T-helper 17 cell (primary cell): ENCODE measurements at places on chromosomes 12 and 14.

DNA sequence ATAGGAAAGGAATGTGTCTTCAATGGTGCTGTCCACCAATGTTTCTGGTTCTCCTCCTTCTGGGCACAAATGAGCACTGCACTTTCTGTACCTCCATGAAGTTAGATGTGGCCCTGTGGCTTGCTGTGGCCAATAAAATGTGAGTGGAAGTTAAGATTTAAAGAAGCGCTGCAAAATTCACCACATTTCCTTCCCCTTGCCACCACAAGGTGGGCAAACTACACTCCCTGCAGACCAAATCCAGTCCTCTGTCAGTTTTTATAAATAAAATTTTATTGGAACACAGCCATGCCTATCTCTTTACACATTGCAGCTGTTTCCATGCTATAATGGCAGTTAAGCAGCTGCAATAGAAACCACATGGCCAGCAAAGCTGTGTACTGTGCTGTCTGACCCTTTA is 141.4 kb upstream of the TMPO start:
- H3K4me3 ChIP-seq = no peak overlapping the region
- peaks cover 3% of the 10 kb centered on the region for H3K36me3 ChIP-seq
- H3K4me1 ChIP-seq = peaks cover 8% of the 10 kb centered on the region
- no peak overlapping the region for H3K27ac ChIP-seq
- peaks cover 71% of the 10 kb centered on the region for H3K27me3 ChIP-seq

DNA sequence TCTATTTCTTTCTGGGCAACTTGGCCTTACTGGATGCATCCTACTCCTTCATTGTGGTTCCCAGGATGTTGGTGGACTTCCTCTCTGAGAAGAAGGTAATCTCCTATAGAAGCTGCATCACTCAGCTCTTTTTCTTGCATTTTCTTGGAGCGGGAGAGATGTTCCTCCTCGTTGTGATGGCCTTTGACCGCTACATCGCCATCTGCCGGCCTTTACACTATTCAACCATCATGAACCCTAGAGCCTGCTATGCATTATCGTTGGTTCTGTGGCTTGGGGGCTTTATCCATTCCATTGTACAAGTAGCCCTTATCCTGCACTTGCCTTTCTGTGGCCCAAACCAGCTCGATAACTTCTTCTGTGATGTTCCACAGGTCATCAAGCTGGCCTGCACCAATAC is 5.3 kb downstream of the OR4N5 start:
- H3K36me3 ChIP-seq = peaks cover 6% of the 10 kb centered on the region
- H3K4me1 ChIP-seq = peaks cover 8% of the 10 kb centered on the region
- no peak for DNase-seq
- H3K4me3 ChIP-seq = no peak overlapping the region
- H3K27me3 ChIP-seq = peaks cover 15% of the 10 kb centered on the region
- no peak overlapping the region for H3K27ac ChIP-seq

- H3K36me3 ChIP-seq = peaks cover 4% of the 10 kb centered on the region
- no peaks in the 10 kb centered on the region for H3K27me3 ChIP-seq
- DNase-seq = no peak
- H3K27ac ChIP-seq = peak overlapping the region; percentile 51
- H3K4me3 ChIP-seq = no peak overlapping the region
Measured at GRCh38 chr14:99137001-99137700, 134.8 kb downstream of the BCL11B start.

- no peak for DNase-seq
- H3K27me3 ChIP-seq = no peaks in the 10 kb centered on the region
- peaks cover 2% of the 10 kb centered on the region for H3K4me1 ChIP-seq
- no peak overlapping the region for H3K27ac ChIP-seq
- no peak overlapping the region for H3K4me3 ChIP-seq
- H3K36me3 ChIP-seq = no peaks in the 10 kb centered on the region
Measured at GRCh38 chr14:104105071-104105821, 19.7 kb downstream of the ASPG start.

DNA sequence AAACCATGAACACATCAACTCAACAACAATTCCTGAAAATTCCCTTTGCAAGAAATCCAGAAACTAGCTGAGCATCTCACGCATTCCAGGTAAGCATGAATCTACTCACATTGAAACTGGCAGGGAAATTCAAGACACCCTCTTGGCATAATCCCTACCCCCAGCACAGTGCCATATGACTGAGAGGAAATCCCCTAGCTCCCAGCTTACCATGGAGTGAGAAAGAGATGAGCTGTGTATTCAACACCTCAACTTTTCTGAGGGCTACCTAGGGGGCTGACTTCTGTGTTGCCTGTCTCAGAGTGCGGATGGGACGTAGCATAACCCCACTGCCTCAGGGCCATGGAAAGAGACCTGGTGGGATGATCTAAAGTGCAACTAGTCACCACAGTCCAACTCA is 37.7 kb upstream of the GPR132 start:
- H3K27ac ChIP-seq = no peak overlapping the region
- peaks cover 6% of the 10 kb centered on the region for H3K36me3 ChIP-seq
- no peak overlapping the region for H3K4me3 ChIP-seq

DNA sequence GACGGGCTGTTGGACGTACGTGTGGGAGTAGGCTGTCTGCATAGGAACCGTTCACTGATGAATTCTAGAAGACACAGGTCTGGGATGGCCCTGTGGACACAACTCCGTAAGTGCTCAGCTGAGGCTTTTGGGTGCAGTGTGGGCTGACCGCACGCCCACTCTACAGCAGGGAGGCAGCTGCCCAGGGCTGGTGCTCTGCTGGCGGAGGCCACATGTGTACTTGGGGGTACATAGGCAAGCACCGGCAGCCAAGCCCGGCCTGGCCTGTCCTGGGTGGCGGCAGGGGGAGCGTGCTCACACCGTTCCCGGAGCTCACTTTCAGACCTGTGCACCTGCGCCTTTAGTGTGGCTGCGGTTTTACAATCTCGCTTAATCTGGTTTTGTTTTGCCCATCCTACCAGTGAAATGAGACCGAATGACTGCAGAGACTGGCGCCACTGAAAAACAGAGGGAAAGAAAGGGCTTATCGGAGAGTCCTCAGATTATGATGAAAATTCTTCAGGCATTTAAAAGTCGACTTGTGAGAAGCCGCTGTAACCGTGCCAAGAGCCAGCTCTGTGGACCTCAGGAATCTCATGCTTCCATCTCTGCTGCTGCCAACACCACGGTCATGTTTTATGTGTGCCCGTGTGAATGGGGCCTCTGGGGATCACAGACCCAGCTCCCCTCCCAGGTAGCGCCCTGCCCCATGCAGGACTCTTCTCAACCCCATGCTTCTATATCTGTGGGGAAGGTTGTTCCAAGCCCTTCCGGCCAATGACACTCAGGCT is 45.8 kb downstream of the SSH1 start:
- no peak overlapping the region for H3K4me3 ChIP-seq
- peak overlapping the region; percentile 53 for H3K27ac ChIP-seq
- peaks cover 5% of the 10 kb centered on the region for H3K36me3 ChIP-seq
- no peaks in the 10 kb centered on the region for H3K27me3 ChIP-seq
- peaks cover 2% of the 10 kb centered on the region for H3K4me1 ChIP-seq
- no peak for DNase-seq

DNA sequence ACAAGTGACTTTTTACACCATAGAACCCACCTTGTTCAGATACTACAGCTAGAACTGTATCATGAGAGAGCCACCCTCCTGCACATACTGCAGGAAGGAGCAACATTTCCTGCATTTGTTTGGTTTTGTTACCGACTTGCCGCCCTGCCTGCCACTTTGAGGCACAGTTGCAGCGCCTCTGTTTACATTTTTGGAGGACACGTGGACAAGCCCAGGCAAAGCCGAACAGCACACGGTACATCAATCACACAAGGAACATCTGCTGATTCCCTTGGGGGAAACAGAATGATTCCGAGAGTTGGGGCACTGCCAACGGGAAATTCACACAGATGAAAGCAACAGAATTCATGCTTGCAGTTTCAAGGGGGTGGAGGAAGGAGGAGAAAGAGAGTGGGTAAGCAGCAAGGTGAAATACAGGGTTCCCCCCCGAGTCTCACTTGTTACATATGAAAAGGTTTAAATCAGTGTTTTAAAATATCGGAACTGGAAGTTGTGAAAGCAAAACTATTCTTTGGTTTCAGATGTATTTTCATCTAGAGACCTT is 110.7 kb downstream of the BTG1 start:
- no peaks in the 10 kb centered on the region for H3K27me3 ChIP-seq
- peak; percentile 27 for DNase-seq
- peak overlapping the region; percentile 98 for H3K4me3 ChIP-seq
- H3K27ac ChIP-seq = peak overlapping the region; percentile 100
- H3K36me3 ChIP-seq = peaks cover 2% of the 10 kb centered on the region

- DNase-seq = no peak
- no peaks in the 10 kb centered on the region for H3K36me3 ChIP-seq
- H3K27me3 ChIP-seq = no peaks in the 10 kb centered on the region
- H3K4me3 ChIP-seq = peak overlapping the region; percentile 97
Measured at GRCh38 chr12:71685312-71685906, 473 bp upstream of the TMEM19 start.

- no peaks in the 10 kb centered on the region for H3K36me3 ChIP-seq
- no peak overlapping the region for H3K27ac ChIP-seq
- DNase-seq = no peak
- H3K4me3 ChIP-seq = no peak overlapping the region
- H3K4me1 ChIP-seq = no peaks in the 10 kb centered on the region
- H3K27me3 ChIP-seq = no peaks in the 10 kb centered on the region
Measured at GRCh38 chr12:24608637-24609285, 340.1 kb downstream of the BCAT1 start.

- H3K27me3 ChIP-seq = peaks cover 15% of the 10 kb centered on the region
- no peak overlapping the region for H3K27ac ChIP-seq
Measured at GRCh38 chr12:32483499-32483898, 84.1 kb downstream of the FGD4 start.

DNA sequence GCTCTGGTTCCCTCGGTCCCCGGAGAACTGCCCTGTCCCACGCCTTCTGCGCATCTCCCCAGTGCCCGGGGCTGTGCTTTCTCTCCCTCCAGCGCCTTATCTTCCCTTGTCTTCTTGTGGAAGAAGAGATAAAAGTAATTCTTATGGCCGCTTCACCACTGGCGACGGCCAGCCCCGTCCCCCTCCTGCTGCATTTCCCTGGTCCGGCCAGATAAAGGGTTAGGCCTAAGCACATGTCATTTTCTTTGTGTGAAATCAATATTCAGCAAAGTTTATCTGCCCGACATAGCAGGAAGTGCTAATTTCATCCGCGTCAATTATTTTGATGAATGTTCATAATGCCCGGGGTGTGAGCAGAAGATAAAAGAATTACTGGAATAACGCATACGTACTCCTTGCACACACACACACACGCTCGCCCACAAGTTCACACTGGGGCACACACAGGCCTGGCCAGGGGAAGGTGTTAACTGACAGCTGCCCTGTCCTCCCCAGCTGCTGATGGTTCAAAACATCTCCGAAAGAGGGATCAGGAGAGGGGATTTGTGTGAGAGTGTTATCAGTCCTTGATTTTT is 177.7 kb upstream of the LHX5 start:
- H3K4me1 ChIP-seq = no peaks in the 10 kb centered on the region
- no peak for DNase-seq
- no peaks in the 10 kb centered on the region for H3K36me3 ChIP-seq
- H3K4me3 ChIP-seq = no peak overlapping the region
- peaks cover 54% of the 10 kb centered on the region for H3K27me3 ChIP-seq
- no peak overlapping the region for H3K27ac ChIP-seq

DNA sequence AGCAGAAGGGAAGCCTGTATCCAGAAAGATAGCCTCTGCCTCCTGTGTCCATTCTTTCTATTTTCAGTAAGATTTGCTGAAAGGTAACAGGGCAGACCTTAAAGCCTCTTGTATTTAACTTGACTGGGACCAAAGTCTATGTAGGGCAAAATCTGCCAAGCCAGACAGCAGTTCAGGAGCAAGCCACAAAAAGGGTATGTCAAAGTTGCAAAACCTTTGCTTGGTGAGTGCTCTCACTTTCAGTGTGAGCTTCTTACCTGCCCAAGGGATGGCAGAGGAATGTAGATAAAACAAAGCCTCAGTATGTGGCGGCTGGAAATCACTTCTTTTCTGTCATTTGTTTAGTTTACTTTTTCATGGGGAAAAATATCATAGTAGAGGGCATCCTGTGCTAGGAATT is 63.1 kb downstream of the PLEKHG7 start:
- no peaks in the 10 kb centered on the region for H3K36me3 ChIP-seq
- no peak overlapping the region for H3K27ac ChIP-seq
- H3K27me3 ChIP-seq = peaks cover 13% of the 10 kb centered on the region
- H3K4me1 ChIP-seq = peaks cover 4% of the 10 kb centered on the region
- no peak for DNase-seq

- no peaks in the 10 kb centered on the region for H3K27me3 ChIP-seq
- H3K4me1 ChIP-seq = peaks cover 35% of the 10 kb centered on the region
- H3K4me3 ChIP-seq = no peak overlapping the region
- no peaks in the 10 kb centered on the region for H3K36me3 ChIP-seq
- H3K27ac ChIP-seq = no peak overlapping the region
Measured at GRCh38 chr14:93303659-93304058, 29.2 kb downstream of the BTBD7 start.

DNA sequence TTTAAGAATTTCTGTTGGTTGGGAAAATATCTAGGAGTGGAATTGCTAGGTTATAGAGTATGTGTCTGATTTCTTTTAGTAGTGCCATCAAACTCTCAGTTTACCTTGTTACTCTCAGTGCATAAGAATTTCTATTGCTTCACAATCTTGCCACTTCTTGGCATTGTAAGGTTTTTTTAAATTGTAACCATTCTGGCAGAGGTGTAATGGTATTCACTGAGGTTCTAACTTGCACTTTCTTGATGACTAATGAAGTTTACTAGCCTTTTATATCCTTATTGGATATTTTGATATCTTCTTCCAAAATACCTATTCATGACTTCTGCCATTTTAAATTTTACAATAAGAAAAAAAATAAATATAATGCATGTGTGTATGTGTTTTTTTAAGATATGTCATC is 478.0 kb downstream of the NAV3 start:
- no peaks in the 10 kb centered on the region for H3K27me3 ChIP-seq
- H3K27ac ChIP-seq = no peak overlapping the region
- H3K4me3 ChIP-seq = no peak overlapping the region
- H3K36me3 ChIP-seq = no peaks in the 10 kb centered on the region
- no peak for DNase-seq

DNA sequence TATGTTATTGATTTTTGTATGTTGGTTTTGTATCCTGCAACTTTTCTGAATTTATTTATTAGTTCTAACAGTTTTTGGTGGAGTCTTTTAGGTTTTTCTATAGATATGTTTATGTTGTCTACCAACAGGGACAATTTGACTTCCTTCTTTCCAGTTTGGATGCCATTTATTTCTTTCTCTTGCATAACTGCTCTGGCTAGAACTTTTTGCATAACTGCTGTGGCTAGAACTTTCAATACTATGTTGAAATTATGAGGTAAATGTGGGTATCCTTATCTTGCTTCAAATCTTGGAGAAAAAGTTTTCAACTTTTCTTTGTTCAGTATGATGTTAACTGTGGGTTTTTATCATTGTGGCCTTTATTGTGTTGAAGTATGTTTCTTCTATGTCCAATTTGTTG is 39.9 kb upstream of the PLBD1 start:
- H3K27ac ChIP-seq = no peak overlapping the region
- H3K4me1 ChIP-seq = no peaks in the 10 kb centered on the region
- no peak for DNase-seq
- peaks cover 4% of the 10 kb centered on the region for H3K36me3 ChIP-seq
- H3K27me3 ChIP-seq = no peaks in the 10 kb centered on the region

- no peaks in the 10 kb centered on the region for H3K36me3 ChIP-seq
- no peak overlapping the region for H3K27ac ChIP-seq
- no peak for DNase-seq
Measured at GRCh38 chr12:1720494-1720893, 29.6 kb downstream of the ADIPOR2 start.
